ENCODE measurements at places on chromosomes 16 and 17.
A peak's percentile ranks its signal among the peaks of the same experiment; 100 is the strongest.

DNA sequence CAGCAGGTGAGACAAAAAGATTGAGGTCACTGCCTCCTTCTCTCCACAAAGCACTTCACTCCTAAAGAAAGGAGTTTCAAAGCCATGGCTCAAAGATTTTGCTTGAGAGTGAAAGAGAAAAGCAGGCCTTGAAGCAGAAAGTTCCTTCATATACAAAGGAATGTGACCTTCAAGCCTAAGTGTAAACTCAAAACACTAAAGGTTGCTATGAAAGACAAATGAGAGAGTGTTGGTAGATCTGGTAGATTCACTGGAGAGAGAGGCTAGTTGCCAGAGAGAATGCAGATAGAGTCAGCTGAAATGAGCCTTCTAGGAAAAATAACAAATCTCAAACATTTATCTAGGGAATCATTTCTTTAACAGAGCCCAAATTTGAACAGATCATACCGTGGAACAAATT, 305.2 kb downstream of the CDH8 start:
- no peak for DNase-seq

GRCh38 chr17:82327289-82327688, 6.3 kb downstream of the SECTM1 start:
- DNase-seq, result no peak

DNA sequence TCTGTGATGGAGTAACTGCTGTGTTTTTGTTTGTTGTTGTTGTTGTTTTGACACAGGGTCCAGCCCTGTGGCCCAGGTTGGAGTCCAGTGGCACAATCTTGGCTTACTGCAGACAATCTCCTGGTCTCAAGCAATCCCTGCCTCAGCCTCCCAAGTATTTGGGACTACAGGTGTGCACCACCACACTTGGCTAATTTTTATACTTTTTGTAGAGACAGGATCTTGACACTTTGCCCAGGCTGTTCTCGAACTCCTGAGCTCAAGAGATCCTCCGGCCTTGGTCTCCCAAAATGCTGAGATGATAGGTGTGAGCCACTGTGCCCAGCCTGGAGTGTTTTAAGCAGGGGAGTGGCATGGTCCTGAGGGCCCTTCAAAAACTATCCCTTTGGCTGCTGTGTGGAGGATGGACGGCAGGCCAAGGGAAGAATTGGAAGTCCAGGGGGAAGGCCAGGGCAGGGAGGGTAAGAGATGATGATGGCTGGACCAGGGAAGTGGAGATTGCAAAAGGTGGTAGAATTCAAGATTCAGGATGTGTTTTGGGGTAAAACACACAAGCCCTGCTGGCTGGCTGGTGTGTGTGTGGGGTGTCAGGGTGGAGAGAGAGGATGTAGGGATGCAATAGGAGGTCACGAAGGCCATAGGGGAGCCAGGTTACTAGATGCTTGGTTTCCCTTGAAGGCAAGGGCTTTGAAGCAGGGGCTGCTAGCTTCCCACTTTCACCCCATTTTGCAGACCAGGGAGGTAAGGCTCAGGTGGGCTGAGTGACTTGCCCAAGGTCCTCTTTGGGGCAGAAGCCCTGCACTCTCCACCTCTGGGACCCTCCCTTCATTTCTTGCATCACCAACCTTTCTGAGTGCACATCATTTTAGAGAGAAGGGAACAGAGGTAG, 18.8 kb upstream of the PLLP start:
- DNase-seq, result no peak

DNA sequence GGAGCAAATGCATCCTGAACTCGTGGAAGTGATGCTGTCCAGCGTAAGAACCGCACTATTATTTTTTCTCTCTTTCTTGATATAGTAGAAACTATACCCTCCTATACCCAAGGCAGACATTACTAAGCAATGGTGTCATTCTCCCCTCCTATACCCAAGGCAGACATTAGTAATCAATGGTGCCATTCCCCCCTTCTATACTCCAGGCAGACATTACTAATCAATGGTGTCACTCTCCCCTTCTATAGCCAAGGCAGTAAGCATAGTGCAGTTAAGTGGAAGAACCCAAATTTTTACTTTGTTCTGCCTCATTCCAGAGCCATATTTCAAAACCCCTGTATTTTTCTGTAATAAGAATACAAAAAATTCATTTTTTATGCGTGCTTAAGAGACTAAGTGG, 506.2 kb upstream of the EEF2KMT start:
- DNase-seq, result no peak

GRCh38 chr17:72420775-72421127, 299.9 kb downstream of the SOX9 start:
- no peak for DNase-seq

- no peak for DNase-seq
Observed at GRCh38 chr16:65195998-65196397, 74.1 kb upstream of the CDH11 start.

- no peak for DNase-seq
Observed at GRCh38 chr16:88428156-88428555, 24.9 kb upstream of the ZFPM1 start.

DNA sequence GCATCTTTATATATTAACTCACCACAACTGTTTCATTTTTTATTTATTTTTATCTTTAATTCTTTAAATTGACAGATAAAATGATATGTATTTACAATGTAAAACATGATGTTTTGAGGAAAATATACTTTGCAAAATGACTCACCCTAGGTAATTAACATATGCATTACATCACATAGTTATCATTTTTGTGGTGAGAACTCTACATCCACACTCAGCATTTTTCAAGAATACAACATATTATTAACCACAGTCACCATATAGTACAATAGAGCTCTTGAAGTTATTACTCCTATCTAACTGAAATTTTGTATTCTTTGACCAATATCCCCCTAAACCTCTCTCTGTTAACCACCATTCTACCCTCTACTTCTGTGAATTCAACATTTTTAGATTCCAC, 194.7 kb upstream of the KIF2B start:
- DNase-seq, result no peak

DNA sequence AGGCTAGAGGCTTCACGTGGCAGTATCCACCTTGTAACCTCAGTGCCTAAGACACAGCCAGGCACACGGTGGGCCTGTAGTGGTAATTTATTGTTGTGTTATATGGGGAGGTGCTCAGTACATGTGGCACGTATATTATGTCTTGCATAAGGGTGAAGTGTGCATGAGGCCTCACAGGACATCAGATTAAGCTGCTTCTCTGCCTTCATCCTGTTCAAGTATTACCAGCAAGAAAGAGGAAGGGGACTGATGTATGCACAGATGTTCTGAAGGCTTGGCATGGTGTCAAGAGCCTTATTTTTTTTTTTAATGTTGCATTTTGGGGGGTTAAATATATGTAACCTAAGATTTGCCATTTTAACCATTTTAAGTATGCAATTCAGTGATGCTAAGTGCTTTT, 71.6 kb downstream of the ABCC1 start:
- no peak for DNase-seq

DNA sequence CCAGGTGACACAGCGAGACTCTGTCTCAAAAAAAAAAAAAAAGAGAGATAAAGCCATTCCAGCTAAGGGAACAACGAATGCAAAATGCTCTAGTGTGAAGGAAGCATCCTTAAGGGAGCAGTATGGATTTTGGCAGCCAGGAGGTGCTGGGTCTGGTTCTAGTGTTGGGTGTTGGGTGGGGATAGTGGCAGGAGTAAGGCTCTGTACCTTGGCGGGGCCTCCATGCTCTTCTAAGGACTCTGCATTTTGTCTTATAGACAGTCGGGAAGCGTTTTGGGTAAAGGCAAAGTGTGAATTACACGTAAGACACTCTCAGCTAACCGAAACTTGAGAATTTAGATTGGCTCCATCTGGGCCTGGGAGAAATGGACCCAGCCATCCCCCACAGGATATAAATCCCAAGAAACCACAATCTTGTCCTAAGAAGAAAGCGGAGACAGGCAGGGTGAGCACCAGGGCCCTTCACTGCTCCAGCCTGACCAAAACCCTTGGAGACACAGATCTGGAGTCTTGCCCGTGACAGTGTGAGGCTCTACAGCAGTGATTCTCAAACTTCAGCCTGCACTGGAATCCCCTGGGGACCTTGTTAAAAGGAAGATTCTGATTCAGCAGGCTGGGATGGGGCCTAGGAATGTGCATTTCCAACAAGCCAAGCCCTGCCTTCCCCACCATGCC, 33.1 kb upstream of the PHB1 start:
- no peak for DNase-seq

GRCh38 chr17:35089586-35090296, 26.2 kb upstream of the RFFL start:
- DNase-seq, result no peak

GRCh38 chr17:31558748-31559583, 167.5 kb downstream of the RAB11FIP4 start:
- DNase-seq, result peak; percentile 75

- DNase-seq, result peak; percentile 39
Observed at GRCh38 chr17:81395600-81396277, 482 bp downstream of the BAHCC1 start.

DNA sequence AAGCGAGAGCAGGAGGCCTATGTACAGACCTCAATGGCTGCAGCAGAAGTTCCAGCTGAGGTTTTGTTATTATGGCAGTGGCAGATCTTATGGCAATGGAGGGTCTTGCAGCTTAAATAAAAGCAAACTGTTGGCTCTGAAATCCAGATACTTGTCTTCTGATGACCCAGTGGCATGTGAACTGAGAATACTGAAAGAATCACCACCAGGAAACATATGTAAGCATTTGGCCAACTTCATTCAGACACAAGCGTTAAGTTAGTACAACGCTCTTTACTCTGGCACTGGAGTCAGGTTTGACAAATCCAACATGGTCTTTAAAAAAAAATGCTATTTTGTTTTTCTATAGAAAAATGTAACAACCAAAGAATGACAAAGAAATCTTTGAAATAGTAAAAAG, 70.5 kb downstream of the CFDP1 start:
- DNase-seq, result no peak

DNA sequence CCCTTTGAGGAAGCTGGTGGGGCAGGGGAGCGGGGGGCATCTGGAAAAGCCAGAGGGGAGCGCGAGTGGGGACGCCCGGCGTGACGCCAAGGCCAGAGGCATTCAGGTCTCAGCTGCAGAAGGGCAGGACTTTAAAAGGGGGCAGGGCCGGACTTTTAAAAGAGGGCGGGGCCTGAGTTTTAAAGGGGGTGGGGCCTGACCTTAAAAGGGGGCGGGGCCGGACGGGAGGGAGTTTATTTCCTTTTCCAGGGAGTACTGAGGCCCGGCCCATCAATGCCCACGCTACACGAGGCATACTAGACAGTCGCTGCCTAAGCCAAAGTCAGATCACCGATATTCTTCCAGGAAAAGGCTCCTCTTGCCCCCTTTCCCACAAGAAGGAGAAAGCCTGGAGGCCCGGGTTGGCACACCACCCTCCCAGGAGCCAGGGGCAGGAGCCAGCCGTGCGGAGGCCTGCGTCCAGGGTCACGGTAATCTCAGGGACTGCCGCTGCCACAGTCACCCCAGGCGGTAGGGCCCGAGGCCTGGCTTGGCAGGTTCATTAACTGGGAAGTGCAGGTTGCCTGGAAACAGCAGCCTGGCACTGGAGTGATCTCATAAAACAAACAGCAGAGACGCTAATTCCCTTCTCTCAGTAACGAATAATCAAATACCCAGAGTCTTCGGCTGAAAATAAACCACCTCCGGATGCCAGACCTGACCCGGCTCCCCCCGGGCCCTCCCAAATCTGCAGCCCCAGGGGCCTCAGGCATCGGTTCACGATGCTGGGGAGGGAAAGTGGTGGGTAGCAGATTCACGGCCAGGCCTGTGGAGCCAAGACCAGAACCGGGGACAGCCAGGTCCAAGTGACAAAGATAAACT, 90.7 kb downstream of the TIMM22 start:
- peak; percentile 78 for DNase-seq

DNA sequence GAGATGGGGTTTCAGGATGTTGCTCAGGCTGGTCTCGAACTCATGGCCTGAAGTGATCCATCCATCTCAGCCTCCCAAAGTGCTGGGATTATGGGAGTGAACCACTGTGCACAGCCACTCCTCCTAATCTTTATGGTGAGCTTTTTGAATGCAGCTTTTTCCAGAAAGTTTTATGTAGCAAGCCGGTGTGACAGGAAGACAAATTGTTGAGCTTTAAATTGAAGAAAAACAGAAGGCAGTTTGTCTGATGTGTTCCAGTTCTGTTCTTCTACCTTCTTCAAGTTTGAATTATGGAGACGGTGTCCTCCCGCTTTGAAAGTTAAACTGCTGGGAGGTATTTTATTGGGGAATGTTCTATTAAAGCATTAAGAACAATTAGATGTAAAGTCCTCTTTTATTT, 177.1 kb downstream of the SNX29 start:
- no peak for DNase-seq

DNA sequence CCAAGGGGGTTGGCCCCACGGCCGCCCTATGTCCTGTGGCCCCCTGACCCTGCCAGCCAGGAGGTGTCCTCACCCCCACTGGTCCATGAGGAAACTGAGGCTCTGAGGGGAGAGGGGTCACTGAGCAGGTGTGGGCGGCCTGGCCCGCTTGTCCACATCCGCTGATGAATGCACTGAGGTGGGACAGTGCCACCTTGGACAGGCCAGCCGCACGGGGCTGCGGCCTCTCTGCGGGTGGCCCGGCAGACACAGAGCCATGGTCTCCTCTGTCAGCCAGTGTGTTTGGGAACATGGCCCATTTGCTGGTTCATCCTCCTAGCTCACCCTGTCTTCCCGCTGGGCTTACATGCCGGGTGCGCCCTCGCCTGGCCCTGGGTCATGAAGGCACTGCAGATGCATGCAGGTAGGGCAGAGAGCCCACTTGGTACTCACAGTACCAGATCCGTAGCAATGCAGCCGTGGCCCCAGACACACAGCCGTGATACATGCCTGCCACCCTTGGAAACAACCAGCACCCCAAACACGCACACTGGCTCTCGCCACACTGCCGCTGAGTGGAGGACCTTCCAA, 93.9 kb downstream of the ENGASE start:
- no peak for DNase-seq

DNA sequence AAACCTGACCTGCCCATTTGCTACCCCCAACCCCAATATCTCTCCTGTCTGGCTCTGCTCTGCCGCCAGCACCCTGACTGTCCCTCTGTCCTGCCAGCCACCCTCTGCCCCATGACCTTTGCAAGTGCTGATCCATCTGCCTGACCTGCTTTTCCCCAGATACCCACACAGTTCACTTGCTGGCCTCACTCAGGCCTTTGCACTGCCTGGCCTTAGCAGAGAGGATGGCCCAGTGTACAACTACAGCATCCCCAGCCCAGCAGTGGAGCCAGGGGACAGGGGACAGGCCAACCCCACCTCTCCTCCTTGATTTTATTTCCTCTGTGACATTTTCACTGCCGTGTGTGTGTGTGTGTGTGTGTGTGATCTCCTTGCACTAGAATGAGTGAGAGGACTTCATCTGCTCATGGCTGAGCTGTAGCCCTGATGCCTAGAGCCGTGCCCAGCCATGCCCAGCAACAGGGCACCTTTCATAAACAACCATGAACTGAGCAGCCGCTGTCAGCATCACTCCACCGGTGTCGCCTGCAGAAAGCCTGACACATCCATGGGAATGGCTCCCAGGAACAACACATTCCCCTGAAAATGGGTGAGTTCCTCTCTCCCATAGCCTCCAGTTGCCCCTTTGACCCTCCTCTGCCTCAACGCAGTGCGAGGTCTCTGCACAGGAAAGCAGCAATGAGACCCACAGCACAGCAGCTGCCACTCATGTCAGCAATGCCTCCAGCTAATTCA, 36.0 kb upstream of the RBFOX3 start:
- DNase-seq, result no peak
